Stimulated activated CD4-positive, alpha-beta T cell treated with anti-CD3 and anti-CD28 coated beads, Interleukin-2, amount 100 ng/mL, for 48 hours (primary cell): ENCODE measurements at places on chromosomes 12 and 14.

DNA sequence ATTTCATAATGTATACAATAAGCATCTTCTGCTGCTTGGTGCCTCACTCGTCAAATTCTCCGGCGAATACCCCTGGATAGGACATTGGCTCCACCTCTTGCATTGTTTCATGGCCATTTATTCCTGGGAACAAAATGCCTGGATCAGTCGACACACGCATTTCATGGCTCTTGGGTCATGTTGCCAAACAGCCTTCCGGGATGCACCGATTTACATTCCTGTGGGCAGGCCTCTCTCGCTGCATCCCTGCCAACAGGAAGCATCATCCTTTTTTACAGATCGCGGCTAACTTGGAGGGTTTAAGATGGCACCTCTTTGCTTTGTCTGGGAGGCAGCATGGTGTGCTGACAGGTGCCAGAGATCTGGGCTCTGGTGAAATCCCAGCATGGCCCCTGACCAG, 32.7 kb upstream of the RIMBP2 start:
- no peak for DNase-seq

- DNase-seq: no peak
Observed at GRCh38 chr12:64273527-64274403, 51.7 kb upstream of the KICS2 start.

- peak; percentile 40 for DNase-seq
Observed at GRCh38 chr14:55580470-55581341, 699 bp downstream of the KTN1 start.

DNA sequence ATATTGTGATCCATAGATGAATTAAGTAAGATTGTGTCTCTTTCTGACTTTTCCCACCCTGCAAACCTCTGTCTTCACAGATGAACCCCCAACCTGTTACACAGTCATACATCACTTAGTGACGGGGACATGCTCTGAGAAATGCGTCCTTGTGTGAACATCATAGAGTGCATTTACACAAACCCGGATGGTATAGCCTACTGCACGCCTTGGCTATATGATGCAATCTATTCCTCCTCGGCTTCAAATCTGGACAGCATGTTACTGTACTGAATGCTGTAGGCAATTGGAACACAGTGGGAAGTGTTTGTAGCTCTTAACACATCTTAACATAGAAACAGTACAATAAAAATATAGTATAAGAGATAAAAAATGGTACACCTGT, 7.4 kb upstream of the TESPA1 start:
- no peak for DNase-seq

- no peak for DNase-seq
Observed at GRCh38 chr12:17342381-17342961, 736.5 kb upstream of the LMO3 start.

GRCh38 chr12:124397807-124398577, 103.1 kb downstream of the RFLNA start:
- DNase-seq: no peak

GRCh38 chr14:24312736-24313507, 1.6 kb downstream of the LTB4R start:
- no peak for DNase-seq

GRCh38 chr14:65346895-65347294, 65.6 kb upstream of the FUT8 start:
- no peak for DNase-seq

GRCh38 chr12:41286426-41286825, 98.3 kb downstream of the PDZRN4 start:
- no peak for DNase-seq

DNA sequence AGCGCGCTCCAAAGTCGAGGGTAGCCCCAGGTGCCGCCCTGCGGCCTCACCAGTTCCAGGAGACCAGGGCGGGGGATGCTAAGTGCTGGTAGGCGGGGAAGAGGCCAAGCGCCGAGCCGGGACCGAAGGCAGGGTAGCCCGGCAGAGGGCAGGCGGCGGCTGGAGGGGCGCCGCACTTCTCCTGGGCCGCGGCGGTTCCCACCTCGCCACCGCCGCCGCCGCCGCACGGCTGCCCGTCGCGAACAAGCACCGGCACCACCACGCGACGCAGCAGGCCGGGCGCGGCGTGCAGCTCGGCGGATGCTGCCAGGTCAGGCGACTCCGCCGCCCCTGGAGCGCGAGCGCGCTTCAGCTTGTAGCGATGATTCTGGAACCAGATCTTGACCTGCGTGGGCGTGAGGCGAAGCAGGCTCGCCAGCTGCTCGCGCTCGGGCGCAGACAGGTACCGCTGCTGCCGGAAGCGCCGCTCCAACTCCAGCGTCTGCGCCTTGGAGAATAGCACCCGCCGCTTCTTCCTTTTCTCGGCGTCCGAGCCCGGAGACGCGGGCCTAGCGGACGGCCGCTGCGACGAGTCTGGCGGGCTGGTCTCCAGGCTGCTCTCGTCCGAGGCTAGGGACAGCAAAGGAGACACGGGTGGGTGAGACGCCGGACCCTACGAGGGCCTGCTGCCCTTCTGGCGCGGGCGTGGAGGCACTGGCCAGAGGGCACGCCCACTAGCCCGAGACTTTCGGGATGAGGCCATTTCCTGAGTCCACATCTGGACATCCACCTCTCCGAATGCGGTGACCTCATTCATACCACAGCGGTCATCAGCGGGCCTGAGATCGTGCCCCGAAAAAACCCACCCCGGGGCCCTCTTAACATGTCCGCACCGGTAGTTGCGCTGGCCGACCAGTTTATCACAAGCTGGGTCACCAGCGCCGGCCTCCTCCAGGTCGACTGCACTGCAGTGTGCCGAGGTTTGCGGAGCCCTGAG, 1.3 kb downstream of the NKX2-8 start:
- DNase-seq: peak; percentile 6

DNA sequence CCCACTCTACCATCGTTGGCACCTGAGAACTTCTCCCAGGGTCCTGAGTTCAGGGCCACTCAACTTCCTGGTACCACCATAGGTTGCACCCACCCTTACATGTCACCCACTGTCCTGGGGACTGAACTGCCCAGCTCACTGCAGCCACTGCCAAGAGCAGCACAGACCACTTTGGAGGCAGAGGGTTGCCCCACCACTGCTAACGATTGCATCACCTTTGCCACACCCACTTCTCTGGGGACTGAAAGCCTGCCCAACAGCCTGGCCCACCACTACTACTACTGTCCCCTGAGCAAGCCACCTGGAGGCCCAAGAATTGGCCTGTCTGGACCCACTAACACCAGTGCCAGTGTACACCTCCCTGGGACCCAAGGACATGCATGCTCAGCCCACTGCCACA, 27.6 kb downstream of the CACNA2D4 start:
- no peak for DNase-seq

DNA sequence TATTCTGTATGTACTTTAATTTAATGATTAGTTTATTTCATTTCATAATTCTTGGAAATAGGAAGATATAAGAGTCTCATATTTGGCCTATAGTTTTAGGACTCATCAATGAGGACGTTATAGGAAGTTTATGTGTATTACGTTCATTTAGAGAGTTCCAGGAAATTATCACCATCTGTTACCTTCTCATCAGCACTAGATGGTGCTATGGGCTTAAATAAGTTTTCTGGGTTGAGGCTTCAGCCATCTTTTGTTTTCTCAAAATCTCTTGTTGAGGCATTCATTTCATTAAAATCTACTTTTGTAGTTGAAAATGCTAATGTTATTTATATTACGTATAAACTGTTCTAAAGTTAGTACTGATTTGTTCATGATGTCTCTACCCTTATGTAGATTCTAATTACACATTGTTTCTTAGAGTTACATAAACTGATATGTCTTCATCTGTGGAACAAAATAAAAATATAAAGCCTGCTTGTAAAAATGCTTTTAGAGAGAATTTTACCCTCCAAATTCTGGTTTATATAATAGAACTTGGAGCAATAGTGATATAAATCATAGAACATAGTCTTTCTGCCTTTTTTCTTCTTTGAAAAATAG, 89.2 kb downstream of the CFAP54 start:
- DNase-seq: no peak

- no peak for DNase-seq
Observed at GRCh38 chr12:66899588-66899987, 220.7 kb upstream of the GRIP1 start.

DNA sequence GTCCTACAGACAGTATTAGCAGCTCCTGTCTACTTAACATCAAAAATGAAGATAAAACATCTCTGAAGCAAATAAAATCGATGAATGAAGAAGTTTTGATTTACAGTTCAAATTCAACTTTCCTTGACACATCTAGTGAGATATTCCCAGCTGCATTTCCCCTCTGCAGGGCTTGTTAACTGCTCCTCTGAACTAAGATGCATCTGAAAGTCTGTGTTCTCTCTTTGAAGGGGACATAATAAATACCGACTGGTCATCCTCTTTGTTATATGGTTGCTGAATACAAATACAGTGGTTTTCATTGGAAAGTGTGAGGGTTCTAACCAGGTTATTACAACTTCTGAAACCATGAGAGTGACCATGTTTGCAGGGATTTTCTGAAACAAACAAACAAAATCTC, 266.4 kb upstream of the SLC16A7 start:
- DNase-seq: no peak

DNA sequence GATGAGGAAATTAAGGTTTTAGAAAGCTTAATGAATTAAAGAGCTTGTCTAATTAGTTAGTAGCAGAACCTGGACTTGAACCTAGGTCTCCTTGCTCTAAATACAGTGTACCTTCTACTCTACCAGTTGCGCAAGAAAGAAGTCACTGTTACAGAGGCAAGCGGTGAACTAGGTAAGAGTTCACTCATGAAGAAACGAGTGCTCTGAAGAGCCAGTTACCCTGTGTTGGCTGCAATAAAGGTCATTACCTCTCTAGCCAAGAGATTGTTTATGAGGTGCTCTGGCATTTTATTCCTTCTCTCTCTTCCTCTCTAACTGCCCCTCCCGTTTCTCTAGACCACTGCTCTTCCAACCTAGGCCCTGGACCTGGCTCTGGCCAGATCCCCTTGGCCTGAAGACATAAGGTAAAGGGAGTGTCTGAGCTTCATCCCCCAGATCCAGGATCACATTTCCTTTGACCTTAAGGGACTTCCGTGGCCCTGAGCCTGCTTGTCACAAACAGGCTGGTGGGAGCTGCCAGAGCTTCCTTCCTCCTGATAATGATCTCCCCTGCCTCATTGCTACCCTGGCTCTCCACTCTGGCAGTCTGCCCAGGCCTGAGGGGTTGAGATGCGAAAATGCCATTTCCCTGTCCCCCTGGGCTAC, 1.9 kb downstream of the RNASE7 start:
- DNase-seq: no peak

GRCh38 chr12:132449565-132450417, 40.2 kb upstream of the FBRSL1 start:
- no peak for DNase-seq

DNA sequence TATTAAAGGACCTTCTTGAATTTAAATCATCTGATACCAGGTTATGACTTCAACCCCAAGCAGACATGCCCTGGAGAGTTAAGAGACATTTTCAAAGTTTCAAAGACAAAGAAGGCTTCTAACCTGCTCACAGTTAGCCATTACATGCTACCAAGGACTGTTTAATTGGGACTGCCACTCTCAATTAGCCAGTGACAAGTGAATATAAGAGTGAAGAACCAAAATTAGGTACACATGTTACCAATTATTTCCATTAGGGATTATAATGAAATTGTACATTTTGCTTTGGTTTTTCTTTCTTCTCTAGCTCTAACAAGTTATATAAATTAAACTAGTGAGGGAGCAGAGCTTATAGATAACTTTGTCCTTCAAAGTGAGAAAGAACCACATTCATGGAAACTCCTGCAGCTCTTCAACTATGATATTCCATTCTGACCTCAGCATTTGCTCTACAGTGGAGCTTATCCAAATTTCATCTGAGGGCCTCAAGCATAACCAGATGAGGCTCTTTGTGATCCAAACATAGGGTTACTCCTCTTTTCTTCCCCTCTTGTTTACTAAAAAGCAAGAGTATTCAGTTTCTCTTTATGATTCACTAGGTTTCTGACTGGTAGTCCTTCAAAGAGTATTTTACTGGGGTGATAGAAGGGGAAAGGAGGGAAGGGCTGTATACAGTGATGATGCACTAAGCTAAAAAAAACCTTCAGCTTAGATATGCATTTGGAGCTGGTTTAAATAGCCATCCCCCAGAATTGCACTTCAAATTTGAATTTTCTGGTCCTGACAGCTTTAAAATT, 91.3 kb downstream of the DUSP6 start:
- DNase-seq: no peak

GRCh38 chr12:61758661-61759060, 501.5 kb upstream of the USP15 start:
- no peak for DNase-seq

DNA sequence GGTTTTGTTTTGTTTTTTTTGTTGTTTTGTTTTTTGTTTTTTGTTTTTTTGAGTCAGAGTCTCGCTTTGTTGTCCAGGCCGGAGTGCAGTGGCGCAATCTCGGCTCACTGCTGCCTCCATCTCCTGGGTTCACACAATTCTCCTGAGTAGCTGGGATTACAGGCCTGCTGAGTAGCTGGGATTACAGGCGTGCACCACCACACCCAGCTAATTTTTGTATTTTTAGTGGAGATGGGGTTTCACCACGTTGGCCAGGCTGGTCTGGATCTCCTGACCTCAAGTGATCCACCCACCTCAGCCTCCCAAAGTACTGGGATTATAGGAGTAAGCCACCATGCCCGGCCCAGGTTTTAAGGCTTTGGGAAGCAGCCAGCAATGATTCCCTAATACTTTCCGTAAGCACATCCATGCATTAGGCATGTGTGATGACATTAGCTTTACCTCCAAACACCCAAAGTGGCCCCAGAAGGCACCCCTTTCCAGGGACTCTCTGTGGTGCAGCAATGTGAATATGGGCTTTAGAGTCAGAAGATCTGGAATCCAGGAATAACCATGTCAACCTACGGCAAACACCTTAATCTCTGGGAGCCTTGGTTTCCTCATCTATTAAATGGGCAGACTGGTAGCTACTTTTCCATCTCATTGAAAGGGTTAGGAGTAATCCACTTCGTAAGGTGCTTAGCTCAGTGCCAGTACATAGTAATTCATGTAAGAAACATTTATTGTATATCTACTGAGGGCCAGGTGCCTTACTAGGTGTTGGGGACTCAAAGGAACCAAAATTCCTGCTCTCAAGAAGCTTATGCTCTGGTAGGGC, 152.9 kb downstream of the ZFP36L1 start:
- DNase-seq: no peak

GRCh38 chr14:80426683-80427082, 215.4 kb upstream of the DIO2 start:
- DNase-seq: no peak

- DNase-seq: no peak
Observed at GRCh38 chr12:5620896-5621295, 189.0 kb downstream of the NTF3 start.

GRCh38 chr12:597926-598568, 65.2 kb downstream of the NINJ2 start:
- no peak for DNase-seq

DNA sequence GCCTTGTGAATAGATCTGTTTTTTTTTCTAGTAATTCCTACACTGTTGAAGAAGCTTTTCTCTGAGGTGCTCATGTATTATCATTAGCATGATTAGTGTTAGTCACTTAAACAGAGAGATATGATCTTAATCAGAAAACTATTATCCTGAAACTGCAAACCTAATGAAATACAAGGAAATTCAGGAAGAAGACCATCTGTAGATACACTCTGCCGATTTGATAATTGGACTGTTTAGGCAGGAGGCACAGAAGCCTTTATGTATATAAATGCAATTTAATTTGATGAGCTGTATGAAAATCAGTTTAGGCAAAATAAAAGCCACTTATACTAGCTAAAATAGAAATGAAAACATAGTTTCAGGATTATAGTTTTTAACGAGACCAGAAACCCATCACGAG, 23.3 kb downstream of the PDZRN4 start:
- DNase-seq: no peak

GRCh38 chr14:98692832-98693231, 579.2 kb downstream of the BCL11B start:
- peak; percentile 4 for DNase-seq

- no peak for DNase-seq
Observed at GRCh38 chr12:4099276-4099675, 174.3 kb upstream of the CCND2 start.

GRCh38 chr14:71013551-71014192, 106.4 kb downstream of the PCNX1 start:
- DNase-seq: no peak
